GM13977 (cell line): ENCODE measurements at places on chromosomes 12 and 14.

GRCh38 chr14:93989939-93990338, 7.2 kb upstream of the CCDC197 start:
- peak; percentile 78 for DNase-seq

DNA sequence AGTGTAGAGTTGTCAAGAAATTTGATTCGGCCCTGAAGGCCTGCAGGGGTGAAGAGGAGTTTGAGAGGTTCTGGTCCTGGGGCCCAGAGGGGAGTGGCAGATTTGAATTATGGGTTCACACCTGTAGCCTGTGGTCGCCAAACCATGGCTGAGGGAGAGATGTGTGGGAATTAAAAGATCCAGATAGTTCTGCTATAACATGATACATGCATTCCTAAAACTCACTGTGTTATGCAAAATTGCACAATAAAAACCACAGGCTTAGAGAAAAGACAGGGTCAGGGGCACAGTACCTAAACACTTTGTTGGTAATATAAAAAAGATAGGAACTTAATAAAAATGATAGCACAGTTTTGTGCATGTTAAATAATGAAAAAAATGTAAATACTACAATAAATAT, 106.2 kb downstream of the TMEM30B start:
- no peak for DNase-seq

- DNase-seq: no peak
Measured at GRCh38 chr14:20809917-20810316, 7.3 kb upstream of the RNASE1 start.

DNA sequence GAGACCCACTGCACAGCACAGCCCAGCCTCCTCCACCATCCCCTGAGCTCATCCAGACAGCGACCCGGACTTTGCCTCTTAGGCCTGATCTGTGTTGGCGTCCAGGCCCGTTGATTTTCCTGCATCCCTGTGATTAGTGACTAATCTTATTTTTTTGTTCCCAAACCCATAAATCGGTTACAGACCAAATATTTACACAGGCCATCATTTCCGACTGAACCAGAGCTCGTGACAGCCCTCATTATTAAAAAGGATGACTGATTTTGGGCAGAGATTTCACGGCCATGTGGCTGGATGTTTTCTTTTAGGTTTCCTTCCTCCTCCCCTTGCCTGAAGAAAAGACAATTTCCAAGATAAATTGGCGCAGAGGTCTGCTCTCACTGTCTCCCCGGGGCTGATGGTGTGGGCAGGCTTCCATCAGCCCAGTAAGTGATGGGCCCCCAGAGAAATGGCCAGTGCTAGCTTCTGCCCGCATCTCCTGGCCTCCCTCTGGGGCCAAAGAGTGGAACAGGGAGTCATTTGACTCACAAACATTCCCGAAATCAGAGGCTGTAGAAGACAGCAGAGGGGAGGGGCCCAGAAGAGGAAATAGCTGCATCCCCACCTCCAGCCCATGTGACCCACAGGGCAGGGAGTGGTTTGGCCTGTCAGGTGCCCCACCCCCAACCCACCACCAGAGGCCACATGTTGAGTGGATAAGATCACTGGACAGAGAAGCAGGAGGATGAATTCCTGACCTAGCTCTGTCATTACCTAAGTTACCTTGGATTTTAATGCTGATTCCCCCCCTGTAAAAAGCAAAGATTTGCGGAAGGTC, 283.5 kb downstream of the KSR2 start:
- no peak for DNase-seq

DNA sequence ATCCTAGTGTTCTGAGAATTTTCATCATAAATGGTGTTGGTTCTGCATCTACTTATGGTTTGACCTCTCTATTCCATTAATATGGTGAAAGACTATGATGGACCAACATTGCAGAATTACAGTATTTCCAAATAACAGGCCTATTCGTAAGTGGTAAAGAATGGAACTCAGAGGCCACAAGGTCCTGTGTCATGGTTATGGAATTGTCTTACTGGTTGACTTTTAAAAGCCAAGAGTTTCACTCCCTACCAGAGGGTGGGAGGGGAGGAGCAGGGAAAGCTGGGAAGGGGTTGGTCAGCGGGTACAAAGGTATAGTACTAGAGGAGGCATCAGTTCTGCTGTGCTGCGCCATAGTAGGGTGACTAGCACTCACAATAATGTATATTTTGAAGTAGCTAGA, 153.4 kb downstream of the TMEM132D start:
- no peak for DNase-seq

GRCh38 chr12:132154941-132155770, 10.9 kb downstream of the NOC4L start:
- no peak for DNase-seq

DNA sequence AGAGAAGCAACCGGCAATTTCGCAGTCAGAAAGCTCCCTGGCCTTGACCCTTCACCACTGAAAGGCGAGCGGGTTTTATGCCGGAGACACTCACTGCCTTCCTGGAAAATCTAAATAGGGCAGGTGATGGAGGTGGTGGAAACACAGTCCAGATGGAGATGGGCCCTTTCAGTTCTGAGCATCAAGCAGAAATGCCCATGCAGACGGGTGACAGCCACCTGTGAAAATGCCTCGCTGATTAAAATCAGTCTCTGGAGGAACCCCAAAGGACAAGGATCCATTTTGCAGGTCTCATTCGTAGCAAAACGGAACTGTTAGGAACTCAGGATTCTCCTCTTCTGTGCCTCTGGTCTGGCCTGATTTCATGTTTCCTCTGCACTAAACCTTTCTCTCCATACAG, 74.2 kb downstream of the FZD10 start:
- no peak for DNase-seq

DNA sequence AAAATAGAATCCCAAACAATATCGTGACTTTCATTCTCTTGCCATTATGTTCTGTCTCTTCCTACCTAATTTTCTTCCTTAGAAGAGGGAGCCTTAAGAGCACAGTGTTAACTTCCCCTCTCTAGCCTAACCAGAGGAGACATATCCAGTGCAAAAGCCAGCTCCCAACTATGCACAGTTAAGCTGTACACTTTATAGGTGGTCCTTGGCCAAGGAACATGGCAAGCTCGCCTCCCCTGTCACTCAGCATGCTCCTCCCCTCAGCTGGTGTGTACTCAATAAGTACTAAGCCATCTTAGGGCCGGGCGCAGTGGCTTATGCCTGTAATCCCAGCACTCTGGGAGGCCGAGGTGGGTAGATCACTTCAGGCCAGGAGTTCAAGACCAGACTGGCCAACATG, 255.1 kb upstream of the TMPO start:
- DNase-seq: no peak

GRCh38 chr14:68961781-68962584, 17.1 kb downstream of the ACTN1 start:
- no peak for DNase-seq

GRCh38 chr12:133081159-133081780, 547 bp downstream of the ZNF140 start:
- no peak for DNase-seq

- DNase-seq: no peak
Measured at GRCh38 chr14:100384819-100385813, 62.0 kb downstream of the SLC25A47 start.

GRCh38 chr12:81991868-81992267, 232.7 kb upstream of the PPFIA2 start:
- no peak for DNase-seq

DNA sequence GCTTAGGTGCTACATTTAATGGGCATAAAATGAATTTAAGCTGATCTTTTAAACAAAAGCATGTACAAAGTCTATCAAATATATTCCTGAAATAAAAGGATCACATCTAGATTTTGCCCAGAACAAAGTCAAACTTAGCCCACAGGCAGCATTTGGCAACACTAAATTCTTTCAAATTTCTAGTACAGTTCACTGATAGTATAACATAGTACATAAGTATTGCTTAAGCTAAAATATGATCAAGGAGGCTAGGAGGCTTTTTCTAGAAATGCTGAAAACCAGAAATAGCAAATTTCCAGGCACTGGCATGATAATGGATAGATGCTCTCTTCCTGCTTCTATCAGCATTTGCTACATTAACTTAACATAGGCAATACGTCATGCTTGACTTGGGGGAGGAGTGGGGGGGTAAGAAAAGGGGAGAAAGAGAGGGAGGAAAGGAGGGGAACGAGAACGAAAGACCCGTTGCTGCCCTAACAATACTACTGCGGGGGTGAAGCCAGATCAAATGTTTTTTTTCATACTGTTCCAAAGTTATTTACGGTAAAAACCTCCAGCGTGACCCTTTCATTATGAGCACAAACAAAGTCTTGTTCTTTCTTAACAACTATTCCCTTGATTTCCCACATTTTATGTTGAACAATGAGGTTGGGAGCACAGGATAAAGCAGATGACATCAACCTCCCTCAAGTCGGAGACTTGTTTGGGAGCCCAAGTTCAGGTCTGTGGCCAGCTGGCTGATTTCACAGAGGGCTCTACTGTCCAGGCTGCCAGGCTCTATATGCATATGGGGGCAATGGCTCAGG, 10.6 kb downstream of the TMED10 start:
- DNase-seq: no peak

DNA sequence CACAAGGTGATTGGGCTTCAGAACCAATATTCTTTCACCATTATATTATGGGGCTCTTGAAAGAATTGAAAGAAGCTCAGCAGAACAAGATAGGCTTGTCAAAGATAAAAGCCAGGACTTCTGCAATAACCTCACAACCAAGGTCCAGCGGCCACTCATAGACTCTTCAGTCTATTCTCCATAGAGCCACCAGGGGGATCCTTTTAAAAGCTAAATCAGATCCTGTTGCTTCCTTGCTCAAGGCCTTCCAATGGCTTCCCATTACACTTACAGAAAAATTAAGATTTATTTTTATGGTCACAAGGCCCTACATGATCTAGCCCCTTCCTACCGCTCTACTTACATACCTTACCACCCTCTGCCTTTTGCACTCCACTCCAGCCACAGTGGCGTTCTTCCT, 169.6 kb downstream of the C12orf42 start:
- DNase-seq: peak; percentile 42

- DNase-seq: no peak
Measured at GRCh38 chr12:99686142-99686541, 38.6 kb downstream of the GARIN6 start.

DNA sequence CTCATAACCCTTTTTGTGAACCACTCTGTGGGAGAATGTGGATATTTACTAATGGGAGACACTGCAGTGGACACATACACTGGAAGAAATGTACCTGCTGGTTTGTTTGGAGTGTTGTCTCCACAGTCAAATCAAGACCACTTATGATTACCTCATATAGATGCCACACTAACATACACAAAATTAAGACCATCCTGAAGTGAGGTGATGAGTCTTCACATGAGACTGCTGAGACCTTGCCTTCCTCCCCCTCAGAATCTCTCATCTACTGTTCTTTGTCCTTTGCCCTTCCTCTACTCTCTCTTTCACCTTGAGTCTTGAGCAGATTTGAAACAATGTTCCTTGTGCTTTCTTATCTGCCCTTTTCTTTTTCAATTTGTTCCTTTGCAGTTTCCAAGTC, 4.3 kb downstream of the KRT6A start:
- DNase-seq: no peak
